SW480 (cell line): ENCODE measurements at places on chromosomes 13 and 19.

DNA sequence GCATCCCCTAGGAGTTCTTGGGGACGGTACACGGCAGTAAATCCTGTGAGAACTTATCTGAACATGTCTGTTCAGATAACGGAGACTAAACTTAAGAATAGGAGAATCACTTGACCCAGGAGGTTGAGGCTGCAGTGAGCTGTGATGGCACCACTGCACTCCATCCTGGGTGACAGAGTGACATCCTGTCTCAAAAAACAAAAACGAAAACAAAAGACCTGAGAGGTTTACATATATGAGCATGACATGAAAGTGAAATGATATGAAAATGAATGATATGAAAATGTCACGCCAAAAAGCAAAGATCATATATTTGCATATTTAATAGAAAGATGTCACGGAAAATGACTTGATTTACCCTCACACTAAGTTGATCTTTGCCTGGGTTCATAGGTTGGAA lies 5.8 kb downstream of the ZNF175 start:
- no peak for DNase-seq

GRCh38 chr13:53694814-53695532 lies 666.4 kb downstream of the OLFM4 start:
- DNase-seq = no peak

GRCh38 chr13:37306778-37307544 lies 201.5 kb upstream of the CSNK1A1L start:
- DNase-seq = peak; percentile 72

DNA sequence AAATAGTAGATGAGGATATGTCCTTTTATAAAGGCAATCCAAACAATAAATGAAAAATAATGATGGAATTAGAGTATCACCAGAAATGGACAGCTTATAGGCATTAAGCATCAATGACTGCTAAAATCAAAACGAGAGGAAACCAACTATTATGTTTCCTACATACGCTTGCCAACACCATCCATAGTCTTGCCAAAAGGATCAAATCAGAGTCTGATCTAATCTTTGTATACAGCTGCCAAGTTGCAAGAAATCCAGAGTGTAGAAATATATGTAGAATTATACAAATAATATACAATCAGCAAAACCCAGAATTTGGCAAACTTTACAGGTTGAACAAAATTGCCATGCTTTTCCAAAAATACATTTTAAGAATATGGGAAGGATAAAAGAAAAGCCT lies 1661.6 kb downstream of the SLITRK1 start:
- DNase-seq = no peak

- no peak for DNase-seq
These were observed 15.9 kb upstream of the IZUMO2 start for GRCh38 chr19:50178859-50179537.

DNA sequence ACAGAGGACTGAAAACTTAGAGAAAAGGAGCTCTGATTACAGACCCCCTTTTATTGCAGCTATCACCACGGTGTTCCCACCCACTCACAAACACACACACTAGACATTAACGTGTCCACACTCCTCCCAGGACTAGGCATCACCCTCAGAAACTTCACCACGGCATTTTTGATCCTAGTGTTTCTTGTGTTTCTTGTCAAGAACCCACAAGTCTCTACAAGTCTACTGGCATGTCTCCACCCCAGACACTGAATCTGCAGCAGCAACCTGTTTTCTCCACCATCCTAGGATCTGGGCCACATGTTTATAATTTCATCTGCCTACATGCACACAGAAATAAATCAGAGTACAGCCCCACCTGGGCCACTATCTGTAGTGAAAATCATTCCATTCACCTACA lies 4.3 kb downstream of the ZNF486 start:
- no peak for DNase-seq

GRCh38 chr13:96751089-96751488 lies 243.2 kb downstream of the OXGR1 start:
- DNase-seq = no peak

DNA sequence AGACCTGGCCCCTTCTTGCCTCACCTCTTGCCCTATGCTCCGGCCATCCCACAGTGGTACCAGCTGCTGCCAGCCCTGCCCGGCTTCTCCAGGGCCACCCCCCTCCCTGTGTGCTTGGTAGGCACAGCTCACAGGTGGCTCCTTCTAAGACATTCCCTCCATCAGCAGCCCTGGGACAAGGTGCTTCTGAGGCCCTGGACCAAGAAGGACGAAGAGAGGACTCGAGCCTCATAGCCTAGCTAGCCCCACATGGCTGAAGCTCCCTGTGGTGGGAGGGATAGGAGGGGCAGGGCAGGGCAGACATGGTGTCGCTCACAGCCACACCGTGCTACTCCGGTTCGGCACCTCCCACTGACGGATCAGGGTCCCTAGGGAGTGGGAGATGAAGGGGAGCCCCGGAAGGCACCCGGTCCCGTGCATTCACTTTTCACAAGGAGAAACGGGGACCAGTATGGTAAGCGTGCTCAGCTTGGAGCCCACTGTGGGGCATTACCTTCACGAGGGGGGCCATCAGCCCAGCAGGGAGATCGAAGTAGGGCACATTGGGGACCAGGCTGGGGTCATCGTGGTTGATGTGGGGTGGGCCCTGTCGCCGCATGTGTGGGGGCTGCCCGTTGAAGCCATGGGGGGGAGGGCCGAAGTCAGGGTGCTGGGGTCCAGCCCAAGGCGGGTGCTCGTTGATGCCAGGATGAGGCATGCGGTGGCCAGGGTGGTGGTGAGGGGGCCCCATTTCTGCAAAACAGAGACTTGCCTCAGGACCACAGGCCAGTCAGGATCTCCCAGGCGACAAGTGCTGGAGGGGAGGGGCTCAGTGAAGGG lies 19.5 kb downstream of the CHERP start:
- DNase-seq = no peak

- DNase-seq = no peak
These were observed 18.0 kb downstream of the APBA3 start for GRCh38 chr19:3743486-3743885.

DNA sequence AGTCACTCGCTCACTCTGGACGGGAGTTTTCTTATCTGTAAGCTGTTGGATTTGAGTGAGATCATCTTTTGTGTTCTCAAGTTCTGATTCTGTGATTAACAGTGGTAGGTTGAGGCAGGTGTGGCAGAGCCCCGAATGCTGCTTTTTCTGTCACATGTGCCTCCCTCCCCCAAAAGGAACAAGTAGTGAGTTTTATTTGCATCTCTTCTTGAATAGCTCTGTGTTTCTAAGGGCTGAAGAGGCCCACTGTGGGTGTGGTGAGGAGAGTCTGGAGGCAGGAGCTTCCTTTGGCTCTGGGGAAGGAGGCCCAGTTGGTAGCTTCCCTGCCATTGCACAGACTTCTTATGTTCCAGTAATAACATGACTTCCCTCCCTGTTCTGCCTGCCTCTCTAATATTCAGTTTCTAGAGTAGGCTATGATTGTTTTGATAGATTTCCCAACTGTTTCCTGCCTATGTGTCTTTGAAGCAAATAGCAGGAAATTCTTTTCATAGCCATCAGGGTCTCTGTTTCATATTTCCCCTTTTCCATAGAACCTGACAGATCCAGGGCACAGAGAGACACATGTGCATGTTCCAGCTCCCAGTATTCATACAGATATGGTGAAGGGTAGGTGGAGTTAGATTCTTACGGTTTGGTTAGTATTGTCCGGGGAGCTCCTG lies 23.9 kb upstream of the CXCL17 start:
- no peak for DNase-seq

DNA sequence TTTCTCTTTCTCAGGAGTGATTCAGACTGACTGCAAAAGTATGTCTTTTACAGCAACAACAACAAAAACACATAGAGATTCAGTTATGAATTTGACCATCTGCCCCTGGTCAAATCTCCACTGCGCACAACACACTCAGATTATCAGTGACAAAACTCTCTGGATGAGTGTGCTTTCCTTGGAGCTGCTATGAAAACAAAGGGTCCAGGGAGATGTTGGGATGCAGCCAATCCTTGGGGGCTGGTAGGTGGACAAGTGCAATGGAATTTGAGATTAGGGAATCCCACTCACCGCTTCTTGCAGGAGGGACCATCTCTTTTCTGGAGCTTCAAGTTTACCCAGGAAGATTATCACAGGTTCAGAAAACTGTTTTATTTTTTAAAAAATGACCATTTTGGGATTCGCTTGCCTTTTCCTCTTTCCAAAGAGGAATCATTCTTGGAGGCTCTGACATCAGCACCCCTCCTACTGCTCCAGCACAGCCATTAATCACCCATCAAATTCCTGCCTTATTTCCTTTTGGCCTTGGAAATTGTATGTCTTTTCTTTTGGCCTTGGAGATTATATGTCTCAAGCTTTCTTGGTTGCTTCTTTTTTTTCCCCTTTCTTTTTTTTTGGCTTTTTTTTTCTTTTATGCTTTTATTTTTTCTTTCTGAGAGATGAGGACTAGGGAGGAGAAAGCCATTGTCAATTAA lies 311.8 kb downstream of the TSHZ3 start:
- no peak for DNase-seq

DNA sequence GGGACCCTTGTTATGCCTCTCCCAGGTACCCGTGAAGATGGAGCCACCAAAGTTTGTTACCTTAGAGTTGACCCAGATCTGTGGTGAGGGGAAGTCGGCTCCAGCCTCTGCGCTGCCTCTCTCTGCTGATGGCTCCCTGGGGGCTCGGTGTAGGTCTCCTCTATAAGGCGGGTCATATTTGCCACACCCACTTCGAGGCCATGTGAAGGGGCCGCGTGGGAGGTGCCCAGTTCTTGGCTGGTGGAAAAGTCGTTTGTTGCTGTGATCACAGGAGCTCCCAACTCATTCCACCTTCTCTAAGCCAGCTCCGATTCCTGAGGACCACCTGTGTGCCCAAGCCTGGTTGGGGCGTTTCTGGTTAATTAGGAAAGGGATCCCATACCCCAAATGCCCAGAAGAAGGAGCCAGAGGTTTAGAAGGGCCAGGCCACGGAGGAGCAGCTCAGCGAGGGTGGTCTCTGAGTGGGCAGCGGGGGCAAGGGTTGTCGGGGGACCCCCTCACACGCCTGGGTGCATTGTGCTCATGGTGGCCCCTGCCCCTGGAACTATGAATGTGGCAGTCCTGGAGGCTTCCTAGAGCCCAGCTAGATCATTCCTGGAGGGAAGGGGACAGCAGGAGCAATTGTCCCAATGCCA lies 296.5 kb downstream of the ZNF536 start:
- DNase-seq = no peak

GRCh38 chr19:17847538-17848366 lies at the start of gene JAK3:
Gene JAK3, minus strand, starts transcription at chr19:17847982. Its CDS starts 3,565 bp downstream, at chr19:17844417.
- DNase-seq = no peak

GRCh38 chr19:5356918-5357317 lies 16.3 kb upstream of the PTPRS start:
- no peak for DNase-seq

DNA sequence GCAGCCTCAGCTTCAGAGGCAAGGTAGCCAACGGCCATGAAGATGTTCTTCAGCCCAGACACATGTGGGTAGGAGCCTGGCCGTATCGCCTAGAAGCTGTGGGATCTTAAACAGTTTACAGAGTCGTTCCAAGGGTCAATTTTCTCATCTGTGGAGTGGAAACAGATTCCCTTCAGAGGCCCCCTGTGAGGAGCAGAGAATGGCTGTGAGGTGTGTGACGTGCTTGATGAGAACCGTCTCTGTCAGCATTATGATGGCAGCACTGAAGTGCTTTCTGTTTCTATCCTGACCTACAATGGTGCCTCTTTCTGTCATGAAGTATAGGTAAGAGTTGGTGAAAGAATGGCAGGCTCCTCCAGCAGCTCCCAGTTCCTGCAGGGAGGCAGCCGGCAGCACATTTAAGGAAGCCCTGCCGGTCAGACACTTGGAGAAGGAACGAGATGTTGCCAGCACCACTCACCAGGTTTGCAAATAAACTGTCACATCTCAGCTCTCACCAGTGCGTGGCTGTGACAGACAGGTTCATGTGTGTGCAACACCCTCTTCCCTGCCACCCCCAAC lies 277.3 kb downstream of the FOXO1 start:
- no peak for DNase-seq
